Uterus (tissue), 4 donors: ENCODE measurements at places on chromosomes 6 and 20.

DNA sequence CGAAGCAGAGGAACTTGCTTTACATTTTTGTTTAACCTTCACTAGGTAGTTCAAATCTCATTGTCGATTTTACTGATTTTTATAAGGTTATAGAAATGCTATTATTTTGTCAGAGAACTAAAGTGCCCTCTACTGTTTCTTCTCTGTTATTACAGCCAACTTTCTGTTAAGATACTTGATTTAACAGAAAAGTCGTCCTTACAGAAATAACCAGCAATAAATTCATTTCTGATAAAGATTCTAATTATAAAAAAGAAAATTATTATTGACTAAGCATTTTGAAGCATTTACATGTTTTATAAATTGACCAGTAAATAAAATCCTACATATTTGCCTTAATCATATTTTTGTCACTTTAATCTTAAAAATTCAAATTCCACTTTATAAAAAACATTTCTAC, 60.8 kb downstream of the OGFRL1 start:
- DNase-seq, result no peak

DNA sequence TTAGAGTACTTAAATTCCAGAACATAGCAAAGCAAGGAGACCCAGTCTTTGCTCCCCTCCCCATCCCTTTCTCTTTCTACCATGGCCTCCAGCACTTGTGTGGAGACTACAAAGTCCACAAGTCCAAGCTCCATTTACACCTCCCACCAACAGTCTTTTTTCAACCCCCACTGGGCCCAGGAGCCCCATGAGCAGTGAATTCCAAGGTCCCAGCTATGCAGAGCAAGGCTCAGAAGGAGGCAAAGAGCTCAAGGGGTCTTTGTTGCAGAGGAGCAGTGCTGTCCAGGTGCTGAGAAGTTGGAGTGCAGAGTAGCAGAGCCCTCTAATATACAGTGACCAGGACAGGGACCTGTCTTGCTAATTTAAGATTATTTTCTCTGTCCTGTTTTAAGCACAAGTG, 9.0 kb downstream of the PAK5 start:
- DNase-seq, result no peak

- DNase-seq, result no peak
Observed at GRCh38 chr6:112298816-112299281, 44.5 kb upstream of the LAMA4 start.

DNA sequence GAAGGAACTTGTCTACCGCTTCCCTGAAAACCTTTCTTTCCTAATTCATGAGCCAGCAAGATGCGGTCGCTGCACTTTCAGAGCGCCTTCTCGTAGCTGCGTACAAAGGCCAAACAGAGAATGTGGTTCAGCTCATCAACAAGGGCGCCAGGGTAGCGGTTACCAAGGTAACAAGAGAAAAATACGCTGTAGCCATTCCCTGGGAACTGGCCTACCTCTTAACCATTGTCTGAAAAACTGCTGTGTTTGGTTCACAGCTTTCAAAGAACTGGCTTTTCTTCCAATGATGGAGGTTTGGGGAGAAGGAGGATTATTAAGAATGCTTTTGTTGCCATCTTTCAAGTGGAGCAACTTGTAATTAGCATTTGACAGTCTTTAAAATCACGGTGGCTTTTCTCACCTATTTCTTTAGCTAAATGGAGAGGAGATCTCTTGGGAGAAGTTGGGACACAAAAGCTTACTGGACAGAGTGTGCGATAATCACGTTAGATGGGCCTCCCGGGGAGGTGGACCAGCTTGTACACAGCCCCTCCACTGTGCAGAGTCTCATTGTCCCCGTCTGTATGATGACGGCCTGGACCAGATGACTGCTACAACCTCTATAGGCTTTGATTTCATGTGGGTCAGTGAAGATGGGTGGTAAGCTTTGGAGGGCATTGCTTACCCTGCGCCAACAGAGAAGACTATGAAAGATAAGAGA, 71.5 kb downstream of the LYRM2 start:
- DNase-seq, result no peak

- DNase-seq, result no peak
Observed at GRCh38 chr6:144582939-144583613, 297.9 kb downstream of the UTRN start.

- DNase-seq, result no peak
Observed at GRCh38 chr20:41152108-41152757, 14.9 kb downstream of the PLCG1 start.

- DNase-seq, result no peak
Observed at GRCh38 chr20:10201321-10201870, 17.2 kb upstream of the SNAP25 start.

DNA sequence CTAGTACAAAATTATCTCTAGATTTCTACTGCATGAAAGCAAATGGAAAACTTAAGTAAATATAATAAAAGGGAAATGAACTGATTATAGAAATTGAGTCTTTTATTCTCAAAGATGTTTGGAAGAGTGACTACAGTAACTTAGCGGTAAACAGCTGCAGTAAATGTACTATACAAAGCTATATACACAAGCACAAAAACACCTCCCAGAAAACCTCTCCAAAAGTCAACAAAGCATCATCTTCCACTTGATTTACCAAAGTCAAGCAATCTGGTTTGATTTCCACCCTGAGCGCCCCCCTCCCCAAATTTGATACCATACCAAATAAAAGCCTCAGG, 142.1 kb upstream of the SHLD1 start:
- no peak for DNase-seq

DNA sequence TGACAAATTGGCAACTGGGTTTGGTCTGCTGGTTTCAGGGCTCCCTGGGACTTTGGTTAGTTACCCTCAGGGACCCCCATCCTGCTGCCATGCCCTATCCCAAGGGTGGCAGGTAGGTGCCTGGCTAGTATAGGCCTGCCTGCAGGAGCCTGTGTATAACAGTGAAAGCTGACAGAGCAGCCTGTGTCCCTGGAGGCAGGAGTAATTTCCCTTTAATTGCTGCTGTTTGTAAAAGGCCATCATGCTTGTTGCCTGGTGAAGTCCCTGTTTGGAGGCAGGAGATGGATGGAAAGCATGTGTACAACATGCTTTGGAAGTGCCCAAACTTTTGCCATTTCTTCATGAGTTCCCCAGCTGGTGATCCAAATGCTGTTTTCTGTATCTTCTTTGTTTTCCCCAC, 30.1 kb downstream of the CMTR1 start:
- DNase-seq, result no peak

GRCh38 chr6:35445691-35446090, 6.4 kb upstream of the FANCE start:
- DNase-seq, result no peak
